ENCODE measurements at places on chromosomes 4 and X.

- peak; percentile 84 for DNase-seq
These were observed 62.1 kb downstream of the CLCN3 start for GRCh38 chr4:169682372-169683047.

DNA sequence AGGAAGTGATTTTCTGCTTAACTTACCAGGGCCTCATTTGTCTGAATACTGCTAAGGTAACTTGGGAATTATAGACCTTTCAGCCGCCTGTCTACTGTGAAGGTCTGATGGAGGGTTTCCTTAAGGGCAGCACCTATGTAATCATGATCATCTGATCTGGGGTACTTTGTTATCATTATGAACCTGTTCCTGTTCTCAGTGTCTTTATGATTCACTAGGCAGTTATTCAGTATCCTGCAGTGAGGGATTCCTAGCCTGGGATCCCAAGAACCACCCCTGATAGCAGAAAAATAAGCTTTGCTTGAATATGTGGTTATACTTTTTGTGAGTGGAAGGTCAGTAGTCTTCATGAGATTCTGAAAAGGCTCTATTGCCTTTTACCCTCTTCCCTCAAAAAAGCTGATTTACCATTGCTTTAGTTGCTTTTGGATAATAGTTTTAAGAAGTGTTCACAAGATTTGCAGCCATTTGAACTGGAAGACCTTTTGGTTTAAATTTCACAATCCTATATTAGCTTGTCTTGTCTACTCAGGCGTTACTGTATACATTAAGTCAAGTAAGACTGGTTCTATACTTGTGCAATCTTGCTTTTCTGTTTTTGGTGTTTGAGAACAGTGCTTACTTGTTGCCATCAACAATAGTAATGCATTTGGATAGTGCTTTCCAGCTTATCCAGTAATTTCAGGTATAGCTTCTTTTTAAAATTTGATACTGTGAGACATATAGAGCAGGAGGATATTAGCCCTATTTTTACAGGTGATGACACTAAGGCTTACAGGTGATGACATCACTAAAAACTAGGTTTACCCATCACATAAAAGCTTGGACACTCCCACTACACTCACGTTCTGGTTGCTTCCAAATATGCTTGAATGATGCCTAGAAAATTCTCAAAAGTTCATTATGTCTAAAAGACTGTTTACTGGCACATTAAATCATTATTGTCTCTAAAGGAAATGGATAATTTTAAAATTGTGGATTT, 60.0 kb downstream of the FHIP1A start:
- DNase-seq = no peak

DNA sequence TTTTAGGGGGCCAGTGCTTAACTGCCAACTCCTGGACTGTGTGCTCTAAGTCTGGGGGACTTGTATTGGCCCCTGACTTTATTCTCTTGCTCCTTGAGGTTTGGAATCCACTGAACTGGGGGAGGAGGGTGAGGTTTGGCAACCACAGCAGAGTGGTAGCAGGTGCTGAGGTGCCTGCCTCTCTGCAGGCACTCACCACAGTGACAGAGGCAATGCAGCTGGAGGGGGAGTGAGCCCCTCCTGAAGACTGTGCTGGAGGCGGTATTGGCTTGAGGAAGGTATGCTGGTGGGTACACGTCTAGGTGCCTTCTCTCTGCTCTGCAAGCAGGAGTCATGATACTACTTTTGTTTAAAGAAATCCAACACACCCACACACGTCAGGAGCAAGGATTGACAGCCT, 24.6 kb downstream of the CFAP299 start:
- DNase-seq = no peak

DNA sequence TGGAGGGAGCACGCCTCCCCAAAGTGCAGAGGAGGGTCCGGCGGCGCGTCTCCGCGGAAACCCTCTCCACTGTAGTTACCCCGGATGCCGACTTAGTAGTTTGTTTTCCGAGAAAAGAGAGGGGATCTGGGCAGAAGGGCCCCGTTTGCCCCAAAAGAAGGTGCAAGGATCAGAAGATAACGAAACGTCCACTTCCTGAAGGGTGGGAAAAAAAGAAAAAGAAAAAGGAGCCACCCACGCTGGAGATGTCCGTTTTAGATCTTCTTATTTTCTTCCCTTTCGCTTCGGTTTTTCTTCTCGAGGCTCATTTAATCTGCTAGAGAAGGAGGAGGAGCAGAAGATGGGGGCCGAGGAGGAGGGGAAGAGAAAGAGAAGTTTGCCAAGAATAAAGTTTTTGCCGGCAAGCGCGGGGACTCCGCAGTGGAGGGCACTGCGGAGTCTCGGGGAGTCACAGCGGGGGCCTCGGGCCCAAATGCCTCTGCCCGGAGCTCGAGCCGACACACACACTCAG, 517 bp downstream of the LEF1 start:
- DNase-seq = no peak

DNA sequence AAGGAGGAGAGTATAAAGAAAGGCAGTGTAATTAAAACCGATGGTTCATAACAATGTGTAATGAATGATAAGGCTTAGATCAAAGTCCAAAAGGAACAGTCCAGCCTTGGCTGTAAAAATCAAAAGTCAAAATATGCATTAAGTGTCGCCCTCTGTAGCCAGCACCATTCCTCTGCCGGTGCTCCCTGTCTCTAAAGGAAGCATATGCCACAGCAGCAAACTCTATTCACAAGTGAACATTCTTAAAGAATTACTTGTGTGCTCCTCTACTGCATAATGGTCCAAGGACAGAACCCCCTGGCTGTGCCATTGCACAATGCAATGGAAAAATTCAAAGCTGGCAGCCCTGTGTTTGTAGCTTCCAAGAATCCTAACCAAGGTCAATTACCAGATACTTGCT, 16.3 kb upstream of the MBNL3 start:
- DNase-seq = peak; percentile 70
